ENCODE measurements at places on chromosomes 4 and X.

DNA sequence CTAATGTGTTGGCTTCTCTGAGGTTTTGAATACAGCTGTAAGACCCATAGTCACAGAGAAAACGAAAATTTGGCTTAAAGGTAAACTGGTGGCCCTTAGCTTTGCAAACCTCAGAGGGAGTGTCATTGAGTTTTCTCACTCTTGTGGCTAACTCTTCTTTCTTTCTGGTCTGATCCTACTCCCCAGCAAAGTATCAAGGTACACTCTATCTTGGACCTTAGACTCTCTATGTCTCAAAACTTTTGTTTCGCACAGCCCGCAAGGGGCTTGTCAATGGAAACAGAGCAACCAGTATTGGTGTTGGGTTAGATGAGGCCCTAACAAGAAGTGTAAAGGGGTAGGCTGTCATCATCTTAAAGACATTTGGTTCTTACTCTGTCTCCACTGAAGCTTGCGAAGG is 19.8 kb downstream of the APOO start:
- no peak for DNase-seq

- peak; percentile 61 for DNase-seq
Measured at GRCh38 chr4:148015058-148015457, 283.2 kb downstream of the ARHGAP10 start.

DNA sequence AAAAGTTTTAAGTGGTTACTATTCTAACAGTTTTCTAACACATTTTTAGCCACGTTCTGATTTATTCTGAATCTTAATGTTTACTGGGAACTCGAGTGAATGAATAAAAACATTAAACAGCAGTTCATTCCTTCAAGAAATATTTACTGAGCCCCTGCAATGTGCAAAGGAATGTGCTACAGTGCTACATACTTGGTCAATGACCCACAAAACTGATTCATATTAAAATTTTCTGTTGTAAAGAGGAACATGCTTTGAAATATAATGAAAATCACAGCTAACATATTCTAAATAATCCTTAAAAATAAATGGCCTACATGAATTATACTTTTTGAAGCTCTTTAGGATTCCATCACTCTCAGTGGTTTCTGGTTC is 78.7 kb downstream of the ARAP2 start:
- no peak for DNase-seq

DNA sequence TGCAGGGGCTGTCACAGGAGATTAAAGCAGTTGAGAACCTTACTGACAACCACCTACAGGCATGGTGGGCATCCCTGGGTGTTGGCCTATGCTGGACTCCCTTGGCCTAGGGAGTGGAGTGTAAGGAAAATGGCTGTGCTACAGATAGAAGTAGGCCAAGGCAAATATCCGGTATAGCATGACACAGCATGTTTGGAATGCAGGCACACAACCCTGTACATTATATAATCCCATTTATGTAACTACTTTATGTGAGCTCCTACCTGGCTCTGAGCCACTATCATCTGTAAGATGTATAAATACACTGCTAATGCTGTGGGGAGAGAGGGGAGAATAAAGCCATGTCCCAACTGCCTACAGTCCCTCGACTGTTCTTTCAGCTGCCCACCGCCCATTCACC is 38.7 kb upstream of the KCTD8 start:
- no peak for DNase-seq

- DNase-seq = no peak
Measured at GRCh38 chr4:143726714-143727113, 26.2 kb upstream of the FREM3 start.

DNA sequence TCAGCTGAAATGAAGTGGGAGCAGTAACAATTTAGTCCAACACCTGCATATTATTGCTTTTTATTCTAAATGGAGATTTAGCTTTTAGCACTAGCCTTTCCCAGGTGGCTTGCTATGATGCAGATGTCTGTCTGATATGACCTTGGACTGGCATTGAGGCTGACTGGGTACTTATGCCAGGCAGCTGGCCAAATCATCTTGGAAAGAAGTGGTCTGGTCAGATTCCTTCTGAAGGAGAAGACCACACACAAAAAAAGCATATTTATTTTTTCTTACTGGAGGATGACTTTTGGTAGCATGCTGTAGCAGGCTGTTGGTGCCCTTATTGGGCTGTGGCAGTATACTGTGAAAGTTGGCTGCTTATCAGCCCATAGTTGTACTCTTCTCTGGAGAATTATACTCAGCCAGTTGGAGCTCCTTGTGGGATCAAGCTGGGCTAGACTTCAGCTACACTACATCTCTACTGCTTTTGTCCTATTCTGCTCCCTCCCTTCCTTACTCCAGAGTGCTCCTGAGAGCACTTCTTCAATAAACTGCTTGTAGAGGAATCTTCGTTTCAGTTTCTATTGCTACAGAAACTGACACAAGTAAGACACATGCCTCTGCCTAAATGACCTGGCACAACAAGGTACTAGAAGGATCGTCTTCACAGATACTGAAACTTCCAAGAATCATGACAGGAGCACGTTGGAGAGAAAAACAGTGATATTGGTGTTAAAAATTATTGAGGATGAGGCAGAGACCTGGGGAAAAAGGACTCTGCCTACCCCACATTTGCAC is 196.8 kb upstream of the RPS6KA3 start:
- no peak for DNase-seq

- DNase-seq = no peak
Measured at GRCh38 chr4:4578981-4579380, 37.1 kb upstream of the STX18 start.

GRCh38 chrX:129979207-129979920 is 3.1 kb upstream of the BCORL1 start:
- no peak for DNase-seq

DNA sequence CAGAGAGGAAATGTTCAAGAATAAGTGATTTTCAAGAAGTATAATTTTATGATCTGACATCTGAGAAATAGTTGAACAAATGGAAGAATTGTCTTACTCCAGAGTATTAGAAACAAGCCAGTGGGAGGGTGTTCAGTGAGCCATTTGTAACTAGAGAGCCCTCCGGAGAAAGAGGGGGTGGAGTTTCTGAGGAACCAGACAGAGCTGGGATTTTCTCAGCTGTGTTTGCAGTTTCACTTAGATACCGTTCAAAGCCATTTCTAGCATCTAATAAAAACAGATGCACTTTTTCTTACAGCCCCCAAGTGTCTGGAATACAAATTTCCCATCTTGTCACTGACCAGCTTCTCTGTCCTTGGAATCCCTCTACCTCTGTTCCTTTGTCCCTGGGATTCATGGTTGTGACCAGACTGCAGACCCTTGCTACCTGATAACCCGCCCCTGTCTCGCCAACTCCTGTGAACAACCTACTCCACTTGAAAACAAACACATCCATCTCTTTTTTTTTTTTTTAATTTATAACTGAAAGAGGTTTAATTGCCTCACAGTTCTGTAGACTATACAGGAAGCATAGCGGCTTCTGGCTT is 132.8 kb upstream of the KLF3 start:
- no peak for DNase-seq

DNA sequence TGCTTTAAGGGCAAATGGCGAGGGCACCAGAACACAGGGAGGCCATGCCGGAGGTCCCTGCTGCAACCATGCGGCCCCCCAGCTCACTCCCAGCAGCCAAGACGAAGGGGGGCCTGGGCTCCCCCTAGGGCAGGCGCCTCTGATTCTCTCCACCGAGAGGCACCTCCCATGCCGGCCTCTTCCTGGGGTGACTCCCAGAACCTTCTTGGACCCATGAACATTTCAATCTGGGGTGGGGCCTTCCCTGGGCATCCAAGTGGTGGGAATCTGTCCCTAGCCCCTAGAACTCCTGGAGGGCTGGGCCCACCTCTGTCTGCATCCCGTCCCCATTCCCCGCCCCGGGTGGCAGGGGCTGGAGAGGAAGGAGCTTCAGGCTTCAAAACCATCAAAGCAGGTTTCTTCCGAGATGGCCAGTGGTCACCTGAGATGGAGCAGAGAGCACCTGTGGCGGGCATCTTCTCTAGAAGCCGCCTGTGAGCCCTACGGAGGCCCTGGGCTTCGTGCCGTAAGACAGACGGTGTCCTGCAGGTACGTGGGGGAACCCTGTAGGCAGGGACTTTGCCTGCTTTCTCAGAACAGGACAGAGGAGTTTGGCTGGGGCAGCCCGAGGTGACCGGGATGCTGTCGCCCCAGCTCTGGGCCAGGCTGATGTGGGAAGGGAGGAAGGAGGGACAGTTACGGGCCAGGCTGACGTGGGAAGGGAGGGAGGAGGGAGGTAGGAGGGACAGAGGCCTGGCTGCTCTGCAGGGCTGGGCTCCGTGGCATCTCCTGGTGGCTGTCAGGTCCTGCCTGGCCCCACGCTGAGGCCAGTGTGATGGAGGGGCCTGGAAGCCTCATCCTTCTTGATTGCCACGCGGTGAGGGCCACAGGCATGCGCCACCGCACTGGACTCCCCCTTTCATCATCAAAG is 6.8 kb upstream of the SLC25A6 start:
- no peak for DNase-seq

DNA sequence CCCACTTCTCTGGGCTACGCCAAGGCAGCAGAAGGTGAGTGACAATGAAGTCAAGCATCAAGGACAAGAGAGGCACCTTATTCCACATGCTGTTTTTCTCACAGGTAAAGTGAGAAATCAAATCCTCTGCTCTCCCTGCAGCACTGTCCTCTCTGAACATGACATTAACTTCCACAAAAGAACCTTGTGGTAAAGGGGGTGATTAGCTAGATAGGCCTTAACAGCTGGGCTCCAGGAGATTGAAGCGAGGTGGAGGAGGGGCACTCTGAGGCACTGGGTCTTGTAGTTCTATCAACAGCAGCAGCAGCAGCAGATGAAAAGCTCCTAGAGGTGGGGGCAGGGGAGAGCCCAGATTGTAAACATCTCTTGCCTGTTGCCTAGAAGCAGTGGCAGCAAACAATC is 96.8 kb upstream of the CXXC4 start:
- peak; percentile 1 for DNase-seq

DNA sequence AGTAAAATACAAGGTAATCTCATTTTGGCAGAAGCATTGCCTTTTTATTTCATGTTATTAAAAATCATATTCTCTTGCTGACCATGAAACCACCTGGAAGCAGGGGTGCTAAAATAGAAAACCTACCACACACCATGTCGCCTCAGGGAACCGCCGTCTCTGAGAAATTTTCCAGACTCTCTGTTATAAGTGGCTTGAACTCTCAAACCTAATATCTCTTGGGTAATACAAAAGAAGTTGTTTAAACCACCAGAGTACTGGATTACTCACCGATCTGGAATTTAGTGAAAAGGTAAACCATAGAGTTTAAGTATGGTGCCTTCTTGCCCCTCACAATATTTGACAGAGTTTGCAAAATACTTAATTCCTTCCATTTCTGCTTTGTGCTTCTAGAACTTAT is 27.7 kb downstream of the ENPP6 start:
- DNase-seq = no peak

- peak; percentile 50 for DNase-seq
Measured at GRCh38 chrX:49191574-49192011, 5.4 kb upstream of the PRICKLE3 start.

DNA sequence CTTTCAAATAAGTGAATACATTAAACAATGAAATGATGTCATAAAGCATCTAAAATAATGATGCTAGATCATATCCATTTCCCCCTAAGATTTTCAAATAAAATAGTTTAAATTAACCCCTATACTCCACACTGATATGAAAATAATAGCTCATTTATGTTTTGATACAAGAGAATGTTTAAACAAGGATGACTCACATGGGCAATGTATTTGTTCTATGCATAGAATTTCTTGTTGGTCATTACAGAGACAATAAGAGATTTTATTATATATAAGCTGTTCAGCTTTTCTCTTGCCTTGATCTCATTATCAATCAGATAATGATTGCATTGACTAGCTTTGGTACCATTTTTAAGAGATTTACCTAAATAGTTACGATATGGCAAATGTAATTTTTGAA is 411.7 kb downstream of the ARHGAP24 start:
- no peak for DNase-seq

DNA sequence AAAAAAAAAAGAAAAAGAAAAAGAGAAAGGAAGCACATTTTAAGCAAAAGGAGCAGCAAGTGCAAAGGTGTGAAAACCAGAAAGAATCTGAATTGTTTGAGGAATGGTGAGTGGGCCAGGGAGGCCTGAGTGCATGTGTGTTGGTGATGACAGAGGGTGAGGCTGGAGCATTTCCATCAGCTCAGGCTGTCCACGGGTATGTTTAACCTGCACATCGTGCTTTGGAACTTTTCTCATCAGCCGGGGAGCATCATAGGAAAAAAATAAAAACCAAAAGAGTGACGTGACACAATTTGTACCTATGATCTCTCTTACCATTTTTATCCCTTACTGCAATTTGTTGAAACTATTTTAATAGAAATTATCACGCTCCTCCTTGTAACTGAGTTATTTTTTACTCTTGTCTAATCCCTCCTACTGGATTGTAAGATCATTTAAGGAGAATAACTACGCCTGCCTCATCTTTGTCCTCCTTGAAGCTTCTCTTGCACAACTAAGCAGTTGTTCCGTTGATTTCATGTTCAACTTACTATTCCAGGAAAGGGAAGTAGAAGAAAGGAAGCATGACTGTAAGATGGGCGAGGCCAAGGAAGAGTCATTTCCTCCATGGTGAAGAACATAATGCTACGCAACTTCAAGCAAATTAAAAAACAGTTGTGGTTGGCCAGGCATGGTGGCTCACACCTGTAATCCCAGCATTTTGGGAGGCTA is 7.0 kb downstream of the PALLD start:
- DNase-seq = peak; percentile 50

GRCh38 chr4:144627663-144628076 is 18.3 kb upstream of the HHIP start:
- no peak for DNase-seq

DNA sequence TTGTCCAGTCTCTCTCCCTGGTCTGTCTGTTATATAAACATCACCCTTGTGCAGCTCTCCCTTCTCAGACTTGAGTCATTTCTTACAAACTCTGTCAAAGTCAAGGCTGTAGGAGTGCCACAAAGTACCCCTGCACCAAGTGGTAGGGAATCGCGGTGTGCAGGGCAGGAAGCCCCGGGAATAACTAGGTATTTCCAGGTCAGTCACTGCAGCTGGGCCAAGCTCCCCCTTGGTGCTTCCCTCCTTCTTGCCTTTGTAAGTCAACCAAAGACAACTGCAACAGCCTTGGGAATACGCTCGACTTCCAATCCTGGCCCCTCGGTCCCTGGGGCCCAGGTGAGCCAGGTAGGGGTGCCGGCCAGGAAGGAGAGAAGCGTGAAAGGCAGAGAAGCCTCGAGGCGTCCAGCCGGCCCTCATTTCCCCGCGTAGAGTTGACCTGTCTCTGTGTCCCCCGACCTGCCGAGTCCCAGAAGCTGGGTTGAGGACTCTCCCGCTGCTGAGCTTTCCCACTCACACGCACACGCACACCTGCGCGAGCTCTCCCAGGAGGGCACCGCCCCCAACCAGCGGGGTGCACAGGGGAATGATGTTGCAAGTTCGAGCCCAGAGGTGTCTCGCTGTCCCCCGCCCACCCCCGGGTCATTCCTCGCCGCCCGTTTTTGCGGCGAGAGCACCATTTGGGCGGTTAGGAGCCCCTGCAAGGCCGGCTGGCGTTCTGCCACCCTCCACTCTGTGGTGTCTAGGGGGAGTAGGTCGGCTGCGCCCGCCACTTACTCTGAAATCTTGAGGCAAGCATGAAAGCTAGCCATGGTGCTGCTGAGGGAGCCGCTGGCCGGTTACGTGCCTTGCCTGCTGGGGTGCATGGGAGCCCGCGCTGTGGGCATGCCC is 22.8 kb upstream of the KIAA1210 start:
- peak; percentile 12 for DNase-seq
